CD4-positive, alpha-beta T cell treated with Interleukin-15 for 1 hour (primary cell): ENCODE measurements at places on chromosomes 2 and 18.

DNA sequence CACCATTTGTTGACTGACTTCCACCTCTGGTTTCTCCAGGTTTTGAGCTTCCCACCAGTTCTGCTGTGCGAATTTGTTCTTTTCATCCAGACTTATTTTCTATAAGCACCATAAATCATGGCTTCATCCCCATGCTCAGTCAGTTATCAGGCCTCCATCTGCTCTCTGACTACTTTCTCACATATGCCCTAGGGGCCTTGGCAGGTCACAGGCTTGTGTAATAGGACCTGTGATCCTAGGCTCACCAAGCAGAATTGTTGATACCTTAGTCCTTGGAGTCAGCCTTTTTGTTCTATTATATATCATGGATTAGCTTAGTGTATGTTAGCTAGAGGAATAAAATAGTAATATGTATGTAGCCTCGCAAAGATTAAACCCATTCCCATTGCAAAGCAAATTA, 284.2 kb upstream of the TANK start:
- DNase-seq, result no peak

- DNase-seq, result no peak
These were observed 4.3 kb downstream of the PAX8 start for GRCh38 chr2:113274432-113274831.

DNA sequence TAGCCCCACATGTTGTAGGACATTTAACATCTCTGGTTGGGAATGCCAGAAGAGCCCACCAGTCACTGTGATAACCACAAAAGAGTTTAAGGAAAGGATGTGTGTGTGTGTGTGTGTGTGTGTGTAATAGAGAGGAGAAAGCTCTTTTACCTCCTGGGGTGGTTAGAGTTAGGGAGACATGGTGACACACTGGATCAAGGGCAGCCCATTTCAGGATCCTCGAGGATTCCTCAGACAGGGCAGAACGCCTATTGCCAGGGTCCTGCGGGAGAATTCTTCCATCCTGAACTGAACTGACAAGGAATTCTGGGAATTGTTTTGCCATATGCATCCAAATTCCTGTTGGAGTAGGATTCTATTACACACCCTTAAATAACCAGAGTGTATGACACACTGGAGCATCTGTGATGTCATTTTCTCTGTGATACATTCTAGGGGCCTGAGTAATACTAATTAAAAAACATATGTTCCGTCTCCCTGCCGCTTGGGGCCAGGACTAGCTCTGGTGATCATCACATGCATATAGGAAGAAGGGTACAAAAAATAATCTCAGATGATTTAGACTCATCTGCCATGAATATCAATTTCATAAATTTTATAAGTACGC, 156.4 kb upstream of the MMADHC start:
- DNase-seq, result no peak

DNA sequence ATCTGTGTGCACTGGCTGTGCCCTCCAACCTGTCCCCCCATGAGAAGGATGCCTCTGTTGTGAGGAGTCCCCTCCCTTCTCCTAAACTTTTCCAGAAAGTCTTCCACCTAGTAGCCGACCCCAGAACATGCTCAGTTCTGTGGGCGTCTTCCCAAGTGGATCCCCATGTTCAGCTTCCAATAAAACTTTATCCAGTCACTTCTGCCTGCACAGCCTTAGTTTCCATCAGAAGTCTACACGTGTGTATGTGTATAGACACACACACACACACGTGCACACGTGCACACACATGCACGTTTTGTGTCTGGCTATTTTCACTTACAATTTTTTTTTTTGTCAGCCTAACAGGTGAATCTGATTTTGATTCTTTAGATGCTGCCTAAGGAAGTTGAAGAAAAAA, 115.1 kb downstream of the RTP5 start:
- DNase-seq, result no peak

- DNase-seq, result no peak
These were observed 34.1 kb downstream of the NFATC1 start for GRCh38 chr18:79429785-79430281.

GRCh38 chr2:216925636-216926366, 65.9 kb upstream of the TNP1 start:
- no peak for DNase-seq
